ENCODE measurements at places on chromosomes 12 and 14.

DNA sequence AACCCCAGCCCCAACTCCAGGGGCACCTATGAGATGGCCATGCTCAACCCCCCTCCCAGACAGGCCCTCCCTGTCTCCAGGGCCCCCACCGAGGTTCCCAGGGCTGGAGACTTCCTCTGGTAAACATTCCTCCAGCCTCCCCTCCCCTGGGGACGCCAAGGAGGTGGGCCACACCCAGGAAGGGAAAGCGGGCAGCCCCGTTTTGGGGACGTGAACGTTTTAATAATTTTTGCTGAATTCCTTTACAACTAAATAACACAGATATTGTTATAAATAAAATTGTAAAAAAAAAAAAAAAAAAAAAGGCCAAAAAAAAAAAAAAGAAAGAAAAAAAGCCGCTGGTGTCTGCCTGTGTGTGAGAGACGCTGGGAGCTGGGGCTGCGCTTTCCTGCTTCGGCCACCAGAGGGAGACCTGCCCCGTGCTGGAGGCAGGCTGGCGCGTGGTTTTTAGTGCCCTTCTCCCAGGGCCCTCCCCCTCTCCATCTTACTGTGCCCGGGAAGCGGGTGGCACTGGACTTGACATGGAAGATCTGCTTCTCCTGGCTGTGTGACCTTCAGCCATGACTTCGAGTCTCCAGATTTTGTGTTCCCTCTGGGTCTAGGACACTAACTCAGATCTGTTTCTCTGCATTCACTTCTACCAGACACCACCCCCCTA is 3.4 kb upstream of the NXPH4 start:
- peak; percentile 86 for DNase-seq

DNA sequence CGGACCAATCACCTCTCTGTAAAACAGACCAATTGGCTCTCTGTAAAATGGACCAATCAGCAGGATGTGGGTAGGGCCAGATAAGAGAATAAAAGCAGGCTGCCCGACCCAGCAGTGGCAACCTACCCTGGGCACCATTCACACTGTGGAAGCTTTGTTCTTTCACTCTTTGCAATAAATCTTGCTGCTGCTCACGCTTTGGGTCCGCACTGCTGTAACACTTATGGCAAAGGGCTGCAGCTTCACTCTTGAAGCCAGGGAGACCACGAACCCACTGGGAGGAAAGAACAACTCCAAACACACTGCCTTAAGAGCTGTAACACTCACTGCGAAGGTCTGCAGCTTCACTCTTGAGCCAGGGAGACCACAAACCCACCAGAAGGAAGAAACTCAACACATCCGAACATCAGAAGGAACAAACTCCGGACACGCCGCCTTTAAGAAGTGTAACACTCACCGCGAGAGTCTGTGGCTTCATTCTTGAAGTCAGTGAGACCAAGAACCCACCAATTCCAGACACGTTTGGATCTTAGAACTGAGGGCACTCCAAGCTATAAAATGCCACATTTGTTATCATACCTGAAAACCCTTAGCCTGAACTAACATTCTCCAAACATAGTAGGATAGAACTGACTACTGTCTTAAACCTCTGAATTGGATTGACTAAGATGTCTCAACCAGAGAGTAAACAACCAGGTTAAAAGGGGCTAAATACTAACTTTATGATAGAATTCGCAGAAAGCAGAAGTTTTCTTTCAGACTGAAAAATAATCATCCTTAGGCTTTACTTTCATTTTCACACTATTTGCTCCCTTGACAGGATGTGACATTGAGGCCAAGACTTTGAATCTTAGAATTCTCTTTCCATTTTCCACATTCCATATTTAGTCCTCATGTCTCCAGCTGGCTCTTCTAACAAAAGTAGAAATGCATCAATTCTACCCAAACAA is 33.6 kb downstream of the CDKL1 start:
- peak; percentile 31 for DNase-seq

DNA sequence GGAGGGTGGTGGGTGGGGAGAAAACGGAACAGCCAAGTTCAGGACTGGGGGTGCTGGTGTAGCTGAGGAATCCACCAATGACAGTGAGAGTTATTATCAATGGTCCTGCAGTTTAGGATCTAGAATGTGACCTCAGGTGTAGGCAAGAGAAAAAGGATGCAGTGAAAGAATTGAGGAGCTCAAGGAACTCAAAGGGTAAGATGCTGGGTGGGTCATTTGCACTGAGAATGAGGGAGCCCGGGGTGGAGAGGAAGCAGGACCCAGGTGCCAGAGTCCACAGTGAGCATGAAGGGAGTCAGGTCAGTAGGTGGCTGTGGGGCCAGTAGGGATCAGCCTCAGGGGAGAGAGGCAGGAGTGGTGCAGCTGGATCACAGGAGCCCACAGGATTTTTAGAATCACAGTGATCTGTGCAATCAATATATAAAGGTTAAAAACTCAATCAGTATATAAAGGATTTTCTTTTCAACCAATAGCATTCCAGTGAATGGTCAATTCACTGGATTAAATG is 3.2 kb upstream of the KRT7 start:
- DNase-seq, result no peak

DNA sequence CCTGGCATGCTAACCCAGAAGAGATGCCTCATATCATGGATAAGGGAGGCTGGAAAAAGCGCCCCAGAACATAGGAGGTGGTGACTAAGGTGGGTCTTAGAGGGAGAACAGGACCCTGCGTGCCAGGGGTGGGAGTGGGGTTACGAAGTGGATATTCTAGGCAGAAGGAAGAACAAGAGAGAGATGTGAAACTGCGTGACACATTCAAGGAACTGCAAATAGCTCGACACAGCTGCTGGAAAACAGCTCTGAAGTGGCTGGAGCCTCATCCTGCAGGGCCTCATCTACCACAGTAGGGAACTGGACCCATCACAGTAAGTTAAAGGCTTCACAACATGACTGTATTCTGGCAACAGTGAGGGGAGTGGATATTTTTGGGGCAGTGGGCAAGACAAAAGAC is 61.1 kb downstream of the RNF34 start:
- no peak for DNase-seq

DNA sequence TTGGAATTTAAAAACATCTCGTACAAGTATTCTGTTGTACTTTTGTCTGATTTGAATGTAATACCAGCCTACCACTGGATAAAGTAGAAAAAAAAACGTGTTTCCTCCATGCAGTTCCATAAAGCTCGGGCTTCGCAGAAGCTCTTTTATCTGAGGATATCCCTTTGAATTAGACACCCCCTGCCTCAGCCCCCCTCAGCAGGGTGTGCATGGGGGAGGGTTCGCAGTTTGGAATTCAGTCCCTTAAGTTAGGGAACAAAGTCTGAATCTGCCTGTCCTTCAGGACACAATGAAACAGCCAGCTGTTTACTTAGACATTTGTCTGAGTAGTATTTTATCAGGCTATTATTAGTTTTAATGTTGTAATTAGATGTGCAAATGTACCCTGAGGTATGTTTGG is 234.0 kb upstream of the CAND1 start:
- DNase-seq, result no peak

DNA sequence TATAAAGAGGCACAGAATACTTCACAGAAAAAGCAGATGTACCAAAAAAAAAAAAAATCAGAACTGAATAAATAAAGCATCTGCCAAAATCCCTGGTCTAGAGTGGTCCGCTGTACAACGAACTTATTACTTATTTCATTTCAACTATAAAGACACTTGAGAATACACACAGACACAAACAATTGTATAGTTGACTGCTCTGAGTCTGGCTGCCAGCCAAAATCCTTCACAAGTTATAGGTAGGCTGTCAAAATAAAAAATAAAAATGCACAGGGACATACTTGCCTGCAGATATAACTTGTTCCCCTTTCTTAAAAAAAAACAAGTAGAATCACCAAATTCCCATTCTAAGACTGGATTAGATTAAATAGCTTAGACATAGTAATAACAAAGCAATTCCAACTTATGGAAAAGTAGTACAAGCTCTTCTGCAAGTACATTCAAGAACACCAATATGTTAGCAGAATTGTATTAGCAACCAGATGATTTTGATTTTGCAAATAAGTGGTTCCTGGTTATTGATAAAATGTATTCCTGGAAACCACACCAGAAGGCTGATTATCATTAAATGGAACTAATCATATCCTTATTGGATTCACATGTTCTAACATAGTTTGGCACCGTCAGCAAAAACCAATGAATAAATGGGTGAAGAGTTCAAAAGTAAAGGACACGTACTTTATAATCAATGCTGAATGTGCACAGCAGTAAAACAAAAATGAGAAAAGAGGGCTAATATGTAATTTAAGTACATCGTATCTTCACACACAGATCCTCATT is 248.5 kb downstream of the NELL2 start:
- DNase-seq, result no peak

GRCh38 chr14:101590616-101591015 is 29.3 kb downstream of the DIO3 start:
- no peak for DNase-seq

- no peak for DNase-seq
Measured at GRCh38 chr14:68262567-68262966, 443.0 kb downstream of the RAD51B start.

DNA sequence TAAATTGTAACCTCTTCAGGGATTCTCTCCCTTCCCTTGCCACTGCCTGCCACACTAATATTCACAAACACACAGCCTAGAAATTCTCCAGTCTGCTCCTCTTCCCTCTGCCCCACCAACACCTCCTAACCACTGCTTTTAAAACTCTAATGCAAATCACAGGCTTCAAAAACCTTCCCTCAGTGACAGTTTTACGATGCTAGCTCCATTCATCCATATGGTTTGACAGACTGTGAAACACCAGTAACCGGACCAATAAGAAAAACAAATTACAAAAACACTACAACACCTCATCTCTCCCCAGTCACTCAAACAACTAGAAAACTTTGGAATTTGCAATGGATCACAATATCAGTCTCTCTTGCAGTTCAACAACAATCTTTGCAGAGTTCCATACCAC is 5.7 kb downstream of the DPF3 start:
- DNase-seq, result no peak

DNA sequence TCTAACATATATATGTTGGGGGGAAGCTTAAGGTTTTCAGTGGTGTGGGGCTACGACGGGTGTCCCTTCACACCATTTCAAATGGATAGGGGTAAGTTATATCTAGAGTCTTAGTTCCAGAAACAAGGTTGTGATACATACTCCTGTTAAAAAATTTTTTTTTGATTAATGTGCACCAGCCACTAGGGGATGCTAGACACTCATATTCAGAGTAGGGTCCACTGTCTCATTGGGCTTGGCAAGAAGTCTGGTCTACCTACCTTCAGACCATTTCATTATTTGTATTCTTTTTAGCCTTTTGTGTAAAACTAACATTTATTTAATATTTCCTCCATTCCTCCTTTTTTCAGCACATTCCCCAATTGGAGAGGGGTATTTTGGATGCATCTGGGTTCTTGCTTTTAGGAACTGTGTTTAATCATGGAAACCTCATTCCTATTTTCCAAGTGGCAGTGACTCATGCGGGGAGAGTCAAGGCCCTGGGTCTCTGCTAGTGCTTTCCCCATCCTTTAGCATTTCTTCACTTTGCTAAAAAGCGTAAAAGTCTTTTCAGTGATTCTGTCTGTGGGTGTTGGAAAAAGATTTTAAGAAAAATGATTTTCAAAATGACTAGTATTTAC is 33.4 kb downstream of the ANO4 start:
- DNase-seq, result peak; percentile 50

GRCh38 chr12:70854138-70854537 is 66.4 kb downstream of the PTPRR start:
- peak; percentile 41 for DNase-seq

DNA sequence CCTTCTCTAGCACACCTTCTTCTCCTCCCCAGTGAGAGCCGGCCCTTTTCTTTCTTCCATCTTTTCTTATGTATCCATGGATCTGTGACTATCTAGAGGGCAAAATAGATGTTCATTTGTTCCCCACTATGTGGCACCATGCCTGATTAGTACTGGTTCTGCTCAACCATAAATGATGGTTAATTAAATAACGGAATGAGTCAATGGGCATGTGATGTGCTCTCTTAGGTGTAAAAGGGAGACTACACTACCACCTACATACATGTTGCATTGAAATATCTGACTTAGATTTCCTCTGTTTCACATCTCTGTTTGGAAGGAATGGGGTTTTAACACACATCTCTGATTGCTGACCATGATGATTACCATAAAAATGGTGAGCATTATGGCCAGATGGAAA is 116.5 kb downstream of the BTG1 start:
- DNase-seq, result no peak

- peak; percentile 34 for DNase-seq
Measured at GRCh38 chr12:65900912-65901672, 76.8 kb downstream of the HMGA2 start.

GRCh38 chr14:23125933-23126524 is 7.0 kb upstream of the CEBPE start:
- no peak for DNase-seq

GRCh38 chr12:132772606-132773005 is 11.0 kb upstream of the ANKLE2 start:
- no peak for DNase-seq

GRCh38 chr14:21275261-21275858 is 4.5 kb upstream of the RPGRIP1 start:
- no peak for DNase-seq

DNA sequence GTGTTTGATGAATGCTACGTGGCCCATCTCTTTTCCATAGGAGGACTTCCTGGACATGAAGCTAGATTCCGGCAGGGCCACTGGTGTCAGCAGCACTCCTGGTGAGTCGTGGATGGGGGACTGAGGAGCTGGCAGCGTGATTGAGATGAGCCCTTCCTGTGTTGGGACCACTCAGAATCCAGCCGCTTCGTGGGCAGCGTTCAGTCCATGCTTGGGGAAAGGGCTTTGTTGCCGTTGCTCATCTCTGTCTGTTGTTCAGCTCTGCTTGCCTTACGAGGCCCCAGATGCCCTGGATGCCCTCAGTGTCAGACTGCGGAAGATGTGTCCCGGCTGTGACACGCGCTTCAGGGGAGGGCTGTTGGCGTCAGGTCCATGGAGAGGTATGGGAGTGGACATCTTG is 127.1 kb upstream of the RTL1 start:
- DNase-seq, result no peak

DNA sequence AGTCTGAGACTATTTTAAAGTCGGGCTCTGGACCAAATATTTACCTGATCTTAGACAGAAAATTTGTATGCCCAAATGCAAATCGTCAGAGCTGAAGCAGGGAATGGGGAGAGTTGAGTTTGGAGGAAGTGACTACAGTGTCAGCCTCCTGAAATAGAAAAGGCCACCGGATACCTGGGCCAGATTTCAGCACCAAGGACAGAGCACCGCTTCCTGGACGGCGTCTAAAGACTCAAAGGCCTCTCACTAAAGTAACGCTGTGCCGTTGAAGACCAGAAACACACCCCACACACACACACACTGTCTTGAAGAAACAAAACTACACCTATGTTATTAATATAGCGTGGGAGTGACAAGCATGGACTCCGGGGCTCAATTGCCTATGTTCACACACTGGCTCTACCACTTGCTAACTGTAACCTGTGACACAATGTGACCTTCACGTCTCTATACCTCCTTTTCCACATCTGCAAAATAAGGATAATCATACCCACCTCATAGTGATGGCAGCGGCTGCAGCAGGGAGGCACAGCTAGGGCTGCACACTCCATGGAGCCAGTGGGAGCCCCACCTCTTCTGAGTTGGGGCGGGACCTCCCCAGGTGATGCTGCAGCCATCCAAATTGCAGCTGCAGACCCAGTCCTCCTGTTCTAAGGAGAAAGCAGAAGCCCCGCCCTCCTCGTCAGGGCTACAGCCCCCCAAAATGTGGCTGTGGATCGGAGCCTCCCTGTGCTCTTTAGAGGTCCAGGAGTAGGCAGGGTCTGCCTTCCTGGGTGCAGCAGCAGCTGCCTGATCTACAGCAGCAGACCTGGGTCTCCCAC is 35.6 kb downstream of the KRT76 start:
- peak; percentile 30 for DNase-seq

GRCh38 chr12:49413796-49414195 is 46.5 kb downstream of the SPATS2 start:
- DNase-seq, result peak; percentile 23
